HuH-7 (cell line): ENCODE measurements at places on chromosomes 13 and 19.

- no peak for DNase-seq
These were observed 10.6 kb upstream of the FXYD3 start for GRCh38 chr19:35105047-35105410.

DNA sequence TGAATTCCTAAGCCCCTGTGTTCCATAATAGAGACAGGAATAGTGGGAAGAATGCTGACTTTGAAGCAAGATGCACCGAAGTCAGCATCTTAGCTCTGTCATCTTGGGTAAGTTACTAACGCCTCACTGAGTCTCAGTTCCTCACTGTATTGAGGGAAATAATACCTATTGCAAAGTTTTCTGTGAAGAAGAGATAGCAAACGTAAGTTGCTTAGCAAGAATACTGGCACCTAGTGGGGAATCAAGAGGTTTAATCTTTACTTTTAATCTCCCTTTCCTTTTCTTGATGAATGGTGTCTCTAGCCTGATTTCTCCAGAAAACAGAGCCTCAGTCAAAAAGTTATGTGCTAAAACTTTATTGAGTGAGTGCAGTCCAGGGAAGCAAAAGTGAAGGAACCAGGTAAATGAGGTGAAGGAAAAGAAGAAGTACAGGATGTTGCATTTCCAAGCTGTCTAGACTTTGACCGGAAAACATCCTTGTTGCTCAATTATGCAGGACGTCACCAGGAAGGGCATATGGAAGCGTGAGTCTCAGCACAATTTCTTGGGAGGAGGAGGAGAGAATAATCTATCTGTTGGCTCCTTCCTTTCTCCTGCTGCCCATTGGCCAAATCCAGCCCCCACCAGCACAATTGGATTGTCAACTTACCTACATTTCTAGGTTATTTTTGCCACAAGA is 210.0 kb downstream of the B3GLCT start:
- DNase-seq: no peak

- no peak for DNase-seq
These were observed 2.0 kb upstream of the MAB21L1 start for GRCh38 chr13:35478271-35479037.

- DNase-seq: peak; percentile 54
These were observed 2.8 kb upstream of the CEACAM5 start for GRCh38 chr19:41705393-41706174.

- no peak for DNase-seq
These were observed 9.8 kb downstream of the ATP4B start for GRCh38 chr13:113648216-113648610.
